RWPE1 (cell line): ENCODE measurements at places on chromosomes 3 and 15.

- no peak for DNase-seq
These were observed 625.2 kb upstream of the GBE1 start for GRCh38 chr3:82386647-82387046.

DNA sequence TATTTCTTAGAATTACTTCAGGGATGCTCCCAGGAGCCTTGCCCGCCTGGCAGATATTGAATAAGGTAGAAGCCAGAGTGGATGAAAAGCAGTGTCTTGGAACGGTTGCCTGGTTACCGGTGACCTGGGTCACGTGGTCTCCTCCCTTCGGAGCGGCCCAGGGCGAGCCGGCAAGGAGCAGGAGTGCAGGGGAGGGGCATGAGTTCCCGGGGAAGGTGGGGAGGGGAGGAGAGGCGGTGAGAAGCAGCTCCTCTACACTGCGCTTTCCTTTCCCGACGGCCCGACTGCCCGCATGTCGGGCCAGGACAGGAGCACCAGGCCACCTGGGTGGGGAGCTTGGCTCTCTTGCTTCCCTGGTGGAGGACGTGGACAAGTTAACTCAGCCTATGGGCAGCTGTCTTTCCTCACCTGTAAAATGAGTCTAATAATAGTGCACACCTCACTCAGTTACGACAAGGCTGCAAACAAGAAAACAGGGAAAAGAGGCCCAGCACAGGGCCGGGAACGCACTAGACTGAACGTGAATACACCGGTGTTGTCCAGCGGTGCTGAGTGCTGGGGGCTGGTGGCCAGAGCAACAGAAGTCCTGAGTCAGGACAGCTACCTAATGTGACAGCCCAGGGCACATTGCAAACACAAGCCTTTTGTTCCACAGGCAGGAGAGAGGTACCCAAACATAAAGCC is 198.3 kb downstream of the ADAMTS9 start:
- DNase-seq, result peak; percentile 10

DNA sequence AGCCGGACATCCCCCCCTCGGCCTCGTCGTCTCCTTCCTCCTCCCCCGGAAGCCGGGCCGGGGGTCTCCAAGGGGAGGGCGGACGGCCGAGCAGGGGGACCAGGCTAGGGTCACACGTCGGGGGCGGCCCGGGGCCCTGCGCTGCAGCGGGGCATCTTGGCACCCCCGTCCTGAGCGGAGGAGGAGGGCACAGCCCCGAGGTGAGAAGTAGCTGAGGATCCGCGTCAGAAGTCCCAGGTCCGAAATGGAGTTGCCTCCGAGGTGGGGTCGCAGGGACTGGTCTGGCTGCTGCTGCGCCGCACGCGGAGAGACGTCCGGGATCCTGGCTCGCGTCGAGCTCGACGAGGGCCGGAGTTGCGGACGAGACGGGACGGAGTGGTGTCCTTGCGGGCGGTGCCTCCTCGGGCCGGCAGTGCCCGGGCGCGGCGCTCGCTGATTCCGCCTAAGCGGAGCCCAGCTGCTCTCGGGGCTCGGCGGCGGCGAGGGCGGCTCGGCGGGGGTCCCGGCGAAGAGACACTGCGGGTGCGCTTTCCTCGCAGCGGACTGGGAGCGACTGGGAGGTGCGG is at the start of gene ADCY5:
Gene ADCY5 (minus strand): TSS at position 555 of the 566 bp plus-strand sequence. CDS start 545 bp downstream, at position 10.
- DNase-seq, result no peak

- no peak for DNase-seq
These were observed 128.5 kb downstream of the CHSY1 start for GRCh38 chr15:101123222-101123910.

DNA sequence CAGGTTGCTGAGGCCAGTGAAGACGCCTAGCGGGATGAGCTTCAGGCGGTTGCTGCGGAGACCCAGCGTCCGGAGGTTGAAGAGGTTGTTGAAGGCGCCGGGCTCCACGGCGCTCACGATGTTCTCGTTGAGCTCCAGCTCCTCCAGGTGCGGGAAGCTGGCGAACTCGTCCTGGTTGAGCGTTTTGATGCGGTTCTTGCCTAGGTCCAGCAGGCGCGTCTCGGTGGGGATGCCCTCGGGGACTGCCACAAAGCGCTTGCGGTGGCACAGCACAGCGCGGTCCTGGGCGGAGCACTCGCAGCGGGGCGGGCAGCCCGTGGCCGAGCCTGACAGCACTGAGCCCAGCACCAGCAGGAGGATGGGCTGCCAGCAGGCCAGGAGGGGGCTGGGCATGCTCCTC is 17.2 kb downstream of the LINGO1 start:
- DNase-seq, result no peak

- no peak for DNase-seq
These were observed 822.3 kb upstream of the CFAP20DC start for GRCh38 chr3:59872128-59872527.

- DNase-seq, result no peak
These were observed 62.8 kb upstream of the PLSCR4 start for GRCh38 chr3:146313746-146314111.

DNA sequence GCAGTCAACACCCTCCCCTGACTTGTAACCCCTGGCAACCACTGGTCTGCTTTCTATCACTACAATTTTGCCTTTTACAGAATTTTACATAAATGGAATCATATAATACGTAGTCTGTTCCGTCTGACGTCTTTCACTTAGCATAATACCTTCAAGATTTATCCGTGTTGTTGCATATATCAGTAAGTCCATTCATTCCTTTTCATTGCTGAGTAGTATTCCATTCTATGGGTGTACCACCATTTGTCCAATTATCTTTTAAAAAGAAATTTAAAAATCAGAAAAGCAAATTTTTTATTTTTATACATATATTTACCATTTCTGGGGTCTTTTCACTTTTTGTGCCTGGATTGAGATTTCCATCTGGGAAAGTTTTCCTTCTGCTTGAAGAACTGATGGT is 35.5 kb downstream of the NOX5 start:
- no peak for DNase-seq

GRCh38 chr15:37015035-37015434 is 85.3 kb downstream of the MEIS2 start:
- peak; percentile 63 for DNase-seq

DNA sequence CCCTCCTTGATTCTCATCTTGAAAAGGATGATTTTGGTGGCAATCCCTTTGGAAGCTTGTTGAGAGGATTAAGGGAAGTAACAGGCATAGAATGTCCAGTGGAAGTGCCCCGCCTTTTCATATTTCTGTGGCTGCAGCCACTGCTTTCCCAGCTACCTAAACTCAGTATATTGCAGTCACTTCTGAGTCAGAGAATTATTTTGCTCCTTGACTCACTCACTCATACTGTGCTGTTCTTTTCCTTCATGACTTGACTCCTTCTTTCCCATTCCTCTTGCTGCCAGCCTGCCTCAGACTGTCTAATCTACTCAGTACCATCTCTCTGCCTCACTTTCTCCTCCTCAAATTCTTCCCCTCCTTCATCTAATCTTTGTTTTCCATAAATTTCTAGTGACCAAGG is 26.5 kb upstream of the POLR2M start:
- peak; percentile 64 for DNase-seq

DNA sequence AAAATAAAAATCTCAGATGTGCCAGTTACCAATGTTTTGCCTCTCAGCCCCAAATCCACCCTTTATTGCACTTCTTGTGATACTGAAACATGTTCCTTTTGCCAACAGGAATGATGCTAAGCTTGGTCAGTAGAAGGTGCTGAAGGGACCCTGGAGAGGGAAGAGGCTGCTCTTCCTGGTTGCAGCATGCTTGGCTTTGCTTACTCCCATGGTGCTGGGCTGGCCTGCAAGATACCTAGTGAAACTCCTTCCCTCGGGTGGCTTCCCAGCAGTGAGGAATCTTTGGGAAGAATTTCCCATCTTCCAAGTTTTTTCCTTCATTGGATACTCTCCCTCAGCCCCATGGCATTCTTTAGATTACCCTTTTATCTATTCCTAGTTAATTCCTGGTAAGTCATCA is 151.8 kb upstream of the TGFBR2 start:
- DNase-seq, result no peak

GRCh38 chr3:69320871-69321271 is 65.0 kb downstream of the FRMD4B start:
- DNase-seq, result no peak
